Kidney epithelial cell (primary cell): ENCODE measurements at places on chromosomes 11 and 22. TPM values are rescaled to one million over a fixed set of nuclear protein-coding genes. Genes with fewer than 3 reads are reported as not detected.

DNA sequence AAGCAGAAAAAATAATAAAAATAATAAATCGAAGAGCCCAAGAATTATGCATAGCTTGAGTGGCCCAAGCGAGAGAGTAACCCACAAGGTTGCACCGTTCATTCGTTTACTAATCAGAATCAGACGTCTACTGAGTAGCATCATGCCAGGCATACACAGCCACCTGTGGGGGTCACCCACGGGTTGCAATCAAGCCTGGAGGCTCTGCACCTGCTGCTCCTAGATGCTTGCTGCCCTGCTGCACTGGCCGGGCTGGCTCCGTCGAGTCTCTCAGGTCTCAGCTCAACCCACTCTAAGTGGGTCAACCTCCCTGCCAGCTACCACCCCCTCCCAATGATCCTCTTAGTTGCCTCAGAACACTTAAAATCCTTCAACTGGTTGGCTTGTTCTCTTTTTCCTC, 2.0 kb upstream of the TESMIN start:
- no peak for DNase-seq

The CABP7 gene
- total RNA-seq: not detected in 2 replicates

The TMEM218 gene
- 19.6 and 28.3 TPM in 2 replicates for total RNA-seq

- no peak for DNase-seq
These were observed 55.6 kb downstream of the ARFGAP3 start for GRCh38 chr22:42801252-42802080.

- no peak for DNase-seq
These were observed 4.8 kb downstream of the PIM3 start for GRCh38 chr22:49965091-49966040.

GRCh38 chr11:124865902-124866851, 945 bp downstream of the ROBO3 start:
- no peak for DNase-seq

DNA sequence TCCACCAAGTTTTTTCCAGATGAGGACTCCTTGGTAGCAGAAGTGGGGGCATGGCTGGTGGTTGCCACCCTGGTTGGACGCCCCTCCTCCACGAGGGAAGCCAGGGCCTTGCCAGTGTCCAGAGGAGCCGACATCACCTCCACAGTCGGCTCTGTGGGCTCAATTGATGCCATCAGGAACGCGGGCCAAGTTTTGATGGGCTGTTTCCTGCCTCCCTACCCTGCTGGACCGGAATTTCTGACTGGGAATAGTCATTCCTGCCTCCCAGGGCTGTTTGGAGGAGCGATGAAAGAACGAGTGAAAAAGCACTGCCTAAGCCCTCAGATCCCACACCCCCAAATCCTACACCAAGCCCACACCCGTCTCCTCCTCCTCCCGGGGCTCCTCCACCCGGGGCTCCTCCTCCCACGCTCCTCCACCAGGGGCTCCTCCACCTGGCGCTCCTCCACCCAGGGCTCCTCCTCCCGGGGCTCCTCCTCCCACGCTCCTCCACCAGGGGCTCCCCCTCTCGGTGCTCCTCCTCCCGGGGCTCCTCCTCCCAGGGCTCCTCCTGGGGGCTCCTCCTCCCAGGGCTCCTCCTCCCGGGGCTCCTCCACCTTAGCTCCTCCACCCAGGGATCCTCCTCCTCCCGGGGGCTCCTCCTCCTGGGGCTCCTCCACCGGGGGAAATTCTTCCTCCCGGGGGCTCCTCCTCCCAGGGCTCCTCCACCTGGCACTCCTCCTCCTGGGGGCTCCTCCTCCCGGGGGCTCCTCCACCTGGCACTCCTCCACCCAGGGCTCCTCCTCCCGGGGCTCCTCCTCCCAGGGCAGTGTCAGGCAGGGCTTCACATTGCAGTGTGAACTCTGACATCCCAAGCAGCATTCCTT, 10.0 kb upstream of the PRR5 start:
- DNase-seq: no peak

GRCh38 chr11:19921976-19922688, 209.5 kb downstream of the NAV2 start:
- no peak for DNase-seq

The RTN4RL2 gene
- total RNA-seq: 0.48 and 0.67 TPM in 2 replicates

- DNase-seq: no peak
These were observed 36.9 kb downstream of the LINC01488 start for GRCh38 chr11:69518081-69518950.

- DNase-seq: no peak
These were observed 657 bp upstream of the MAPK8IP2 start for GRCh38 chr22:50599816-50600455.
